ENCODE measurements at places on chromosomes 5 and 9.

DNA sequence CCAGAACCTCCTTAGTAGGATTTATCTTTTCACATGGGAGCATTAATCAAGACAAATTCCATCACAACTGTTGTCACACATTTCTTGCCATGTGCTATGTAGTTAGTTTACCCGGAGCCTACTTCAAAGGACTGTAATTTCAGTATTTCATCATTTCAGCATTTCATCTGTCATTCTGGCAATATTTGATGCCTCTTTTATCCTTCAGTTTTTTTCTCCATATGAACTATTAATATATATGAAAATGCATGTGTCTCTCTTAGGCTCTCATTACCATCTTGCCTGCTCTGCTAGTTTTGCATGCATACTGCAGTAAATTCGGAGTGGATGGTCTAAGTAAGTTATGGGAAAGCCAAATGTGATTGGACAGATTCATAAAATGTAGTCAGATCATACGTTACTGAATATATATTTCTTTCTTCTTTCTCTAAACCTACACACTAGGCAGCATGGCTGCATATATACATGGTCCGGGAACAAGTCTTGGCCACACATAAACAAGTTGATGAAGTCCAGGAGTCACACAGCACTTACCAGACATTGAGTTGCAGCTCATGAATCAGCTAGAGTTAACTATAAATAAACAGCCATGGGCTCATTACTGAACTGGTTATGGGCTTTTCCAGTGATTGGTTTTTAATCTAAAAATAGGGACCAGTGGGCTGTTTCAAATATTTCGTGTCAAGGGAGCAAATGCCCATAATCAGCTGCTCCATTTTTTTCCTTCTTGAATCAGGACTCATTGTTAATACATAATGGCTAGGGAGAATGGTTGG is 46.6 kb downstream of the SPATA31D1 start:
- DNase-seq: no peak

GRCh38 chr9:18360005-18360404 is 113.9 kb upstream of the ADAMTSL1 start:
- no peak for DNase-seq

DNA sequence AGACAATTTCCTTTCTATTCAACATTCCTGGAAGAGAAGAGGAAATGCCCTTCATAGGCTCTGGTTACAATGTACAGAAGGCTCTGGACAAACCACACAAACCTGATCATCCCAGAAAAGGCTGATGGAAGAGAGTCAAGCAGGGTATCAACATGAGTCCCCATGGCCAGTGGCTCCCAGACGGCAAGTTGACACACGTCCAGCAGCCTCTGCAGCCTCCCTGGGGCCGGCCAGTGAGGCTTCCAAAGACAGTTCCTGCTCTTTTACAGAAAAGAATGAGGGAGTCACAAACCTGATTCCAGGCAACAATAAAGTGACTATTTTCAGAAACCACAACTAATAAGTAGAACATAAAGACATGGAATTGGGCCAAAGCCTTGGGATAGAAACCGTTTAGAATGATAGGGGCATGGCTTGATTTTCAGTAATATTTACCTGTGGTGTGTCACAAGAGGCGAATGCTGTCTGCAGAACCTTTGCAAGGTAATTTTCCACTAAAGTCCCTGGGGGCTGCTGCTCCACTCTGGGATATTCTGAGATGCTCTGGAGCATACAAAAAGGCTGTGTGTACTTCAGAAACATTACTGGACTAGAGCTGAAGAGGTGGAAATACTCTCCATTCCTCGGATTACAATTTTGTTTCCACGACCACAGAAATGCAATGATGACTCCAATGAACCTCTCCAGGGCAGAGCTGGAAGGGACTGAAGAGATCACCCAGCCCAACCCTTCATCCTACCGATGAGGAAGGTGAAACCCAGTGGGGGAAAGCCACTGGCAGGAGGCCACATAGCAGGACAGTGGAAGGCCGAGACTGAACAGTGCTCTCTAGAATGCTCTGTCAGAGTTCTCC is 10.4 kb downstream of the MED27 start:
- DNase-seq: no peak

GRCh38 chr9:91914937-91915336 is 35.1 kb downstream of the ROR2 start:
- DNase-seq: no peak

GRCh38 chr5:74570250-74570649 is 70.3 kb downstream of the ENC1 start:
- DNase-seq: no peak

- DNase-seq: peak; percentile 27
Observed at GRCh38 chr5:171484460-171484899, 65.0 kb downstream of the FGF18 start.

DNA sequence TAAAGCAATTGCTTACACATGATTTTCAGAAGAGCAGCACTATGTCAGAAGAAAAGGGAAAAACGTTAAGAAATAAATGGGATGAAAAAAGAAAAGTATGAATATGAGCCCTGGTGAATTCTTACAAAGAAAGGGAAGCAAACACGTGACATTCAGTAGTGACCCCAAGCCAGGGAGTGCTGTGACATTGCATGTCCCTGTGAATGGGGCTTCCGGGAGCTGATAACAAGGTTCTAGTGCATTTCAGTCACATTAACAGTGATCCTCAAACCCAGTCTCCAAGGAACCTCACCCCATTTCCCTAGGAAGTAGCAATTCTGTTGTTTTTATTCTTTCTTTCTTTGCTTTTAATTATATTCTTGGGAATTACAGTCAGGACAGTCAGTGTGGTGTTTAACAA is 27.3 kb downstream of the TMEM252 start:
- DNase-seq: no peak

- DNase-seq: no peak
Observed at GRCh38 chr5:40479939-40480338, 199.8 kb upstream of the PTGER4 start.

- peak; percentile 34 for DNase-seq
Observed at GRCh38 chr5:26482810-26483375, 555.5 kb downstream of the CDH9 start.

DNA sequence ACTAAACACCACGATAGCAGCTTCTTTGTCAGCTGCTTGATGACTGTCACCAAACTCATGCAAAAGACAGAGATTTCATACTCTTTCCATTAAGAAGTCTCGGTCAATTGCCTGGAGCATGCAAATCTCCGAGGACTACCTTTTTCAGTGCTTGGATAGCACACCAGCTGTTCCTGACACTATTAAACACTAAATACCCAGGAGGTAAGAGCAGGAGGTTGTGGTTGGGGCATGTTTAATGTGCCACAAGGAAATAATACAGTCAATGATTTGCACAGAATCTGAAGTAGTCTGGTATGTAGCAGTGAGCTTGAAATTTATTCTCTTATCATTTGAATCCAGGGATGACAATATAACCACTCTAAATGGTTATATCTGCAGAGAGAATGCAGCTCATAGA is 996.2 kb downstream of the CDH12 start:
- DNase-seq: no peak

- DNase-seq: peak; percentile 48
Observed at GRCh38 chr9:132160802-132161742, 786 bp upstream of the NTNG2 start.

DNA sequence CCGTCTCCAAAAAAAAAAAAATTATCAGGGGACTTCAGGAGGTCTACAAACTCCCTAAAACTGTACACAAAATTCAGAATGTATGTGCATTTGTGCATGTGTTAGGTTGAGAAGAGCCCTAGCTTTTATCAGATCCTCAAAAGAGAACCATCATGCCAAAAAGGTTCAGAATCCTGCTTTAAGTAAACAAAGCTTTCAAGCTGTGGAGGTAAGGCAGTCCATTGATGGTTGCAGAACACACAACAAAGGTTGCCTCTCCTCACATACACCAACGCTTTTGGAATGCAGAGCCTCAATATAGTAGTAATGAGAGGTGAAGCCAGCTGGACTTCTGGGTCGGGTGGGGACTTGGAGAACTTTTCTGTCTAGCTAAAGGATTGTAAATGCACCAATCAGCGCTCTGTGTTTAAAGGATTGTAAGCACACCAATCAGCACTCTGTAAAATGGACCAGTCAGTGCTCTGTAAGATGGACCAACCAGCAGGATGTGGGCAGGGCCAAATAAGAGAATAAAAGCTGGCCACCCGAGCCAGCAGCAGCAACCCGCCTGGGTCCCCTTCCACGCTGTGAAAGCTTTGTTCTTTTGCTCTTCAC is 57.9 kb upstream of the RNF38 start:
- DNase-seq: no peak

GRCh38 chr5:43646992-43647391 is 44.0 kb downstream of the NNT start:
- DNase-seq: no peak

GRCh38 chr5:112757468-112758208 is 20.0 kb downstream of the APC start:
- peak; percentile 86 for DNase-seq

- no peak for DNase-seq
Observed at GRCh38 chr5:90233476-90233875, 176.1 kb downstream of the CETN3 start.

GRCh38 chr5:115686738-115687074 is 60.9 kb upstream of the TMED7 start:
- peak; percentile 41 for DNase-seq

- peak; percentile 12 for DNase-seq
Observed at GRCh38 chr5:117494188-117494587, 919.6 kb upstream of the SEMA6A start.

GRCh38 chr5:117376748-117377147 is 802.1 kb upstream of the SEMA6A start:
- no peak for DNase-seq

GRCh38 chr5:42467572-42467971 is 44.3 kb downstream of the GHR start:
- DNase-seq: no peak

DNA sequence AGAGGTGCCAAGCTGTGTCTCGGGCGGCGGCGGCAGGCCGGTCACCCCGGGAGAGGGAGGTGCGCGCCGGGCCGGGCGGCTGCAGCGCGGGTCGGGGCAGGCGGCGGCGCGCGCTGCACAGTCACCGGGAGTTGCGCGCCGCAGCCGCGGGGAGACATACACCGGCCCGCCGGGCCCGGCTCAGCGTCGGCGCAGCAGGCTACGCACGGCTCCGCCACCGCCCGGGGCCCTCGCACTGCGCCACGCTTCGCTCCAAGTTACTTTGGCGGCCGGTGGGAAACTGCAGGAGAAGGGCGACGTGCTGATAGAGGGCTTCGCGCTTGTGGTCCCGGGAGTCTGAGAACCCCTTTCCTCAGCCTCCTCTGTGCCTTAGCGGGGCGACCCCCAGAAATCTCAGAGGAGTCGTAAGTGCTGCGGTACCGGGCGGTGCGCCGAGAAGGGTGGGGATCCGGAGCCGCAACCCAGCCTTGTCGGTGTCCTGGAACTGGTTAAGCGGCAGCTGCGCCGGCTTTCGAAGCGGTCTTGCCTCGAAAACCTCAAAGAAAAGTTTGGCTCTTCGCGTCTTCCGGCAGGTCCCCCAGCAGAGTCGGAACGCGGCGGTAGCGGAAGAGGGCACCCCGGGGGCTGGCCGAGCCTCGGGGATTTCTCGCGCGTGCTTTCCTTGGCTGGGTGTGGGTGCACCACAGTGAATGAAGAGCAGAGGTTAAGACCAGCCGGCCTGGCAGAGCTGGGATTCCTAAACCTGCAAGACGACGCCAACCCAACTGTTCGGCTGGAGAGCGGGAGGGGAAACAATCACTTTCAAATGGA is at the start of gene EFNA5:
EFNA5 (minus strand) TSS at position 6 of the 810 bp plus-strand sequence.
- peak; percentile 71 for DNase-seq

- DNase-seq: no peak
Observed at GRCh38 chr9:4349816-4350418, 50.0 kb upstream of the GLIS3 start.

Measured in tongue (tissue), 3 donors.